ENCODE measurements at places on chromosomes 6 and 20.

GRCh38 chr20:17934141-17934862 lies 34.3 kb downstream of the SNX5 start:
- DNase-seq: no peak

DNA sequence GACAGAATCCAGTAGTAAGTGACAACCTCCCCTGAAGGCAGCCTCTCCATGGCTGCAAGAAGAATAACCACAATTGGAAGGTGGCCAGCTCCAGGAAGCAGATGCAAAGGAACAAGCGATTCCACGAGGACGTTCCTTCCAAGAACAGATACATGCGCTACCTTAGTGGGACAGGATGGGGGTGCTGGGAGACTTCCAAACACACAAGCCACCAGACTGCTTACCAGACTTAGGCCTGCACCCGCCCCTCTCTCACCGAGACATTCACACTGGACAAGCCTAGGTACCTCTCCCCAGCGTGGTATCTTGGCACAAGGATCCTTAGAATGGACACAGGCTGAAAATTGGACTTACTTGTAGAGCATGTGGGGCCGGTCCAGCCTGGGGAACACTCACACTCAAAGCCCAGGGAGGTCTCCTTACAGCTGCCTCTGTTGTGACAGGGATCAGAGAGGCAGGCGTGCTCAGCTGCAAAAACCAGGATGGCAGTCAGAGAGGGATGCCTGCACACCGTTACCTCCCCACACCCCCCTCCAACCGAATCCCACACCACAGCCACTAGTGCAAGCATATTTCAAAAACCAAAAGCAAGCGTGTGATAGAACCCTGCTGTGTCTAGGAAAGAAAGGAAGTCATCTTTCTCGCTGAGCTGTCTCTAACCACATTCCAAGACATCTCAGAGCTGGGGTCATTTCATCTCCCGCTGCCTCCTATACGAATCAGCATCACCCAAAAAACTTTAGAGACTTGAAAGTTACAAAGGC lies 22.4 kb downstream of the JAG1 start:
- no peak for DNase-seq

DNA sequence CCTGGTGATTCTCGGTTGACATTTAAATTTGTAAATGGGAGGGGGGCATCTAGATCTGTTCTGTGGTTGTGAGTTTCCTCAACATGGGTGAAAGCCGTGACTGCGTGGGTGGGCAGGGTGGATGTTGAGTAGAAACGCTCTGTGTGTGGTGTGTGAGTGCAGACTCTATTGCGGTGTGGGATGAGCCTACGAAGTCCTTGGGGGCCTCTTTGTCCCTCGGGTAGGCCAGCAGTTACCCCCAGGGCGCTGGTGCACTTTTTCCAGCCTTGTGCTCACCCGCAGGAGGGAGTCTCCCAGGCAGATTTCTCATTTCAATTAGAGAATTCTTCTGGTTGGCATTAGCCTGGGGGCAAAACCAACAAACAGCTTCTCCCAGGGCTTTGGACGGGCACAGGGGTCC lies 10.6 kb downstream of the TOX2 start:
- no peak for DNase-seq

GRCh38 chr20:60467078-60467477 lies 508.9 kb downstream of the CDH26 start:
- no peak for DNase-seq

- DNase-seq: no peak
Observed at GRCh38 chr6:35391240-35391968, 49.0 kb downstream of the PPARD start.

- no peak for DNase-seq
Observed at GRCh38 chr6:156348424-156348823, 428.8 kb upstream of the ARID1B start.

All from renal cortex interstitium (tissue), 15 donors.